ENCODE measurements at places on chromosomes 5 and 9.

GRCh38 chr9:135662758-135663450 lies at the start of gene LCN9:
TSS of gene LCN9 (plus strand) at chr9:135663309. CDS start at chr9:135663322, 13 bp downstream.
- DNase-seq = peak; percentile 38

DNA sequence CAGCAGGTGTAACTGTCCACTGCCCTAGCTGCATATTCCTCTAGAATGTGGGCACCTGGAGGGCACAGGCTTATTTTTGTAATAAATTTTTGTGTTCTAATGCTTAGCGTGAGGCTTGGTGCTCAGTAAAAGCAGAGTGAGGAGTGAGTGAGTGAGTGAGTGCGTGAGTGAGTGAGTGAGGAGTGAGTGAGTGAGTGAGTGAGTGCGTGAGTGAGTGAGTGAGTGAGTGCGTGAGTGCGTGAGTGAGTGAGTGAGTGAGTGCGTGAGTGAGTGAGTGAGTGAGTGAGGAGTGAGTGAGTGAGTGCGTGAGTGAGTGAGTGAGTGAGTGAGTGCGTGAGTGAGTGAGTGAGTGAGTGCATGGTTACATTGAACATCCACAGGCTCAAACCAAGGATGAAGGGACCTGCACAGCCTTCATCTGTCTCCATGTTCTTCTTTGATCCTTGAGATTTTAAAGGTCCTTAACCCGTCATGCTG lies 371.5 kb downstream of the MED10 start:
- no peak for DNase-seq

DNA sequence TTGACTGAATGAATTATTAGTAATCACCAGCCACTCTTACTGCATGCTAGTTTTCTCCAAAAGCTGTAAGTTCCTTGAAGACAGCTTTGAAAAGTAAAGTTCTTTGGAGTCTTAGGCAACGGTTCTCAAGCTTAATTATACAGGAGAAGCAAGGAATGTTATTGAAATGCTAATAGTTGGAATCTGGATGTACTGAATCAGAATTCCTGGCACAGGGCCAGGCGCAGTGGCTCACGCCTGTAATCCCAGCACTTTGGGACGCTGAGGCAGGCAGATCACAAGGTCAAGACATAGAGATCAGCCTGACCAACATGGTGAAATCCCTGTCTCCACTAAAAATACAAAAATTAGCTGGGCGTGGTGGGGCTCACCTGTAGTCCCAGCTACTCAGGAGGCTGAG lies 33.4 kb downstream of the GRIA1 start:
- peak; percentile 82 for DNase-seq

GRCh38 chr5:94113-94892 lies 2.3 kb downstream of the PLEKHG4B start:
- DNase-seq = no peak

DNA sequence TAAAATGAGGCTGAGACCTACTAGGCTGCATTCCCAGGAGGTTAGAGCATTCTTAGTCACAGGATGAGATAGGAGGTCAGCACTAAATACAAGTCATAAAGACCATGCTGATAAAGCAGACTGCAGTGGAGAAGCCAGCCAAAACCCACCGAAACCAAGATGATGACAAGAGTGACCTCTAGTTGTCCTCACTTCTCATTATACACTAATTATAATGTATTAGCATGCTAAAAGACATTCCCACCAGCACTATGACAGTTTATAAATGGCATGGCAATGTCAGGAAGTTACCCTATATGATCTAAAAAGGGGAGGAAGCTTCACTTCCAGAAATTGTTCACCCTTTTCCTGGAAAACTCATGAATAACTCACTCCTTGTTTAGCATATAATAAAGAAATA lies 88.6 kb downstream of the PLPPR1 start:
- no peak for DNase-seq

- DNase-seq = no peak
Measured at GRCh38 chr5:124060011-124060410, 548.0 kb downstream of the CSNK1G3 start.

GRCh38 chr5:173720286-173720952 lies 104.0 kb upstream of the BOD1 start:
- no peak for DNase-seq

GRCh38 chr5:43415935-43416802 lies 4.0 kb upstream of the CCL28 start:
- no peak for DNase-seq

- DNase-seq = no peak
Measured at GRCh38 chr5:148843510-148844318, 17.3 kb downstream of the ADRB2 start.

GRCh38 chr5:109939116-109939682 lies 249.5 kb downstream of the MAN2A1 start:
- peak; percentile 95 for DNase-seq

GRCh38 chr9:38226491-38226951 lies 157.5 kb upstream of the SHB start:
- DNase-seq = peak; percentile 13

DNA sequence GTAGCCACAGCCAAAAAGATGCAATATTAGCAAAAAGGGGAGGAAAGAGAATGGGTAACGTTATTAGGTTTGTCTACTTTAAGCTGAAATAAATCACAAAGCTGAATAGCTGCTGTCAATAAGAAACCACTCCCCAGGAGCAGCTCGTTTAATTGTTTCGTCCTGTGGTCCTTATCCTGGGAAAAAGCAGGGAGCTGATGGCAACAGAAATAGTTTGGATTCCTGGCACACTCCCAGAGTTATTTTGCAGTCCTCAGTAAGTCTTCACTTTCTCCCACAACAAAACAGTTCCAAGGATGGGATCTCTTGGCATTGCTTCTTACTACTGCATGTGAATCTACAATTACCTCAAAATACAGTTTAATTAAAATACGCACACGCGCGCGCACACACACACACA lies 28.8 kb downstream of the FRMD3 start:
- no peak for DNase-seq
